ENCODE measurements at places on chromosomes 11 and 22.
A peak's percentile ranks its signal among the peaks of the same experiment; 100 is the strongest.

DNA sequence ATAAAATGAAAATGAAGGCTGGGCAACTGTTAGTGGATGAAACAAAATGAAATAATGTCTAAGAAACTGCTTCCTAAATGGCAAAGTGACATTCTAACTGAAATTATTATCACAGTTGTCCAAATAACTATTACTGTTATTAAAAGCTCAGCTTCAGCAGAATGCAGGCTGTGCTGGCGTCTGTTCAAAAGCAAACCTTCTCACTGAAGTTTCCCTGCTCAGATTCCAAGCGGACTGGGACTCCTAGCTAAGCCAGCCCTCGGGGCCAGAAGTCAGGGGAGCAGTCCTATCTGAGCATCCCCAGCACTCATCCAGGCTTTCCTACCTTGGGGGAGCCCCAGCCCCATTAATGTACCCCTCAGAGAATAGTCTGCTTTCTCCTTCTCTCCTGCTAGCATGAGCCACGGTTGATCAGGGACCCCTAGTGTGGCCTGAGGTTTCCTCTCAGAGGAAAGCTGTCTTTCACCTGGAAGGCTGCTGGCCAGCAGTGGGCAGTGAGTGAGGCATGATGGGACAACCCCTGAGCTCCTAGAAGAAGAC is 1167.3 kb downstream of the TBC1D22A start:
- DNase-seq, result no peak

DNA sequence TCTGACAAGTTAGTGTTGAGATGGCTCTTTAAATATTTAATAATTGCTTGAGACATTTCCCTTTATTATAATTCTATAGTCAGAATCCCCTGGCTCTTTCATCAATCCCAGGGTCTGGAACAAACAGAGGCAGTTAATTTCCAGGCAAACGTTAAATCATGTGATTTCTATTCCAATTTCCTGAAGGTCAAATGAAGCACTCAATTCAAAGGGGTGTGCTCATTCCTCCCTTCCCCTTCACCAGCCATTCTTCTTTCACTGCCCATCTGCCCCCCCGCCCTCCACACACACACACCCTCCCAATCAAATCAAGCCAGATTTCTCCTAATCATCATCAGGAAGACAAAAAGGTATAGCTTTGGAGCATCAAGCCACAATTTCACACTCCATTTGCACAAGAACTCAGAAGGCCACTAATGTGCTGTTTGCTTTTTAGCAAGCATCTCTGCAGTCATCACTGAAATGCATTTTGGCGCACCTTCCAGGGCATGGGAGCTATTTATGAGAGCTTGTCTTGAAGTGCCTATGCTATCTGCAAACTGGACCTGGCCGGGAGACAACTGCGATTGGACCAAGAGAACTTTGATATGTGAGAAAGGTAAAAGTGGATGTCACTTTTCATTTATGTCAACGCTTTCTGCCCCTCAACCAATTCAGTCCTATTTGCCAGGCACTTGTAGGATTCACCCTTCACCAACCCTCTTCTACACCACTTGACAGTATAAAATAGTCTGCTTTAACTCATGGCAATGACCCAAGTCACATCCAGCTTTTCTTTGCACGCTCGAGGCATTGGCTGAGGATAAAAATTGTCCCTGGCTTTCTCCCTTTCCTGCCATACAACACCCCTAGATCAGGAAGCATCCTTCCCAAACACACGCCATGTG is 315.1 kb upstream of the API5 start:
- DNase-seq, result no peak

- no peak for DNase-seq
These were observed 13.4 kb upstream of the TPCN2 start for GRCh38 chr11:69035150-69035945.

- no peak for DNase-seq
These were observed 83.8 kb upstream of the LARGE1 start for GRCh38 chr22:34004058-34004457.

- DNase-seq, result no peak
These were observed 61.6 kb downstream of the TIMP3 start for GRCh38 chr22:32862936-32863661.

GRCh38 chr22:50185375-50186087 is at the start of gene TRABD:
TRABD (plus strand) TSS chr22:50185913; CDS start chr22:50193061, 7,148 bp downstream.
- peak; percentile 90 for DNase-seq

- DNase-seq, result no peak
These were observed 2.1 kb upstream of the BARX2 start for GRCh38 chr11:129373489-129373953.

DNA sequence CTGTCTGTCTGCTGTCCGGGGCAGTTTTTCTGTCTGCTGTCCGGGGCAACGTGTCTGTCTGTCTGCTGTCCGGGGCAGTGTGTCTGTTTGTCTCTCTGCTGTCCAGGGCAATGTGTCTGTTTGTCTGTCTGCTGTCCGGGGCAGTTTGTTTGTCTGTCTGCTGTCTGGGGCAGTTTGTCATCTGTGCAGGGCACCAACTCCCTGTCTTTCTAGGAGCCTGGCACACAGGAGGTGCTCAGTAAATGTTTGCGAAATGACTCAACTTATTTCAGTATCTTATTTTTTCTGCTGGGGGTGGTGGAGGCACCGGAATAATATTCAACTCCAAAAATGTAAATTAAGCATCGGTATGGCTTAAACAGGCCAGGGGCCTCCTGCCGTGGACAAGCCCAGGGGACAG is 12.0 kb upstream of the TTLL12 start:
- no peak for DNase-seq

DNA sequence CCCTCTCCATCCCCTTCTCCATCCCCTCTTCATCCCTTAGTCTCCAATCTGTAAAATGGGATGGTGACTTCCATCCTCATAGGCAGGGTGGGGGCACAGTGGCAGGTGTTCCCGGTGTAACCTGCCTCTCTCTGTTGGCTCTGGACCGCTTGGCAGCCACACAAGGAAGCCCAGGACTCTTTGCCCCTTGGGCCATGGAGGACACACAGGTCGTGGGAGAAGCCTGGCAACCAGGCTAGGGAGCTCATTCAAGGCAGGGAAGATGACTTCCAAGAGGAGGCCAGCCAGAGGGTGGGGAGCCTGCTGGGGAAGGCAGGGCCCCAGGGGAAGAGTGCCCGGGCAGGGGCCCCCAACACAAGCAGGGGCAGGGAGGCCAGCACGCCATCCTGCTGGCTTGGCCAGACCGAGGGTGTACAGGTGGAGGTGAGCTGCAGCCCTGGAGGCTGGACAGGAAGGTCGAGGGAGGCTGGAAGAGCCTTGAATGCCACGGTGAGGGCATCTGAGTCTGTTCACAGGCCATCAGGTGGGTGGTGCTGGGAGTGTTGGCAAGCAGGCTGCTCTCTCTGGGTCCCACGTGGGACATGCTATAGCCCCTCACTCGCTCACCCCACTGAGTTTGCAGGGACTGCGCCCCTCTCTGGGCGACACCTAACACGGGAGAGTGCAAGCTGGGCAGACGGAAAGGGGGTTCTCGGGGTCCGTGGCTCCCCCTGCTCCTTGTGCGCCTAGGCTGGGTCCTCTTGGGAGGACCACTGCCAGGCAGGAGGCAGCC is 15.5 kb upstream of the CTSD start:
- DNase-seq, result no peak
